Skeletal muscle tissue (tissue), 5 donors: ENCODE measurements at places on chromosomes 4 and X. TPM values are rescaled to one million over a fixed set of nuclear protein-coding genes. Genes with fewer than 3 reads are reported as not detected.

MEPE gene
- not detected for total RNA-seq

PFKFB1 gene
- not detected for total RNA-seq

XAGE2 gene
- not detected for total RNA-seq

XAGE1A gene
- not detected for total RNA-seq

KLHL13 gene
- 80.9 TPM for total RNA-seq

BMX gene
- total RNA-seq = 3.1 TPM

MAGEA8 gene
- not detected for total RNA-seq

TMEM271 gene
- not detected for total RNA-seq

USP51 gene
- total RNA-seq = 1.6 TPM

ZNF157 gene
- total RNA-seq = 0.52 TPM

PGAM4 gene
- total RNA-seq = not detected

HHIP gene
- 8.4 TPM for total RNA-seq

LAP3 gene
- total RNA-seq = 76.7 TPM

KCNE5 gene
- 20.4 TPM for total RNA-seq

AWAT2 gene
- not detected for total RNA-seq

CAPN6 gene
- 205 TPM for total RNA-seq

ACSL4 gene
- total RNA-seq = 27.7 TPM

SLC38A5 gene
- total RNA-seq = 6.3 TPM

COQ2 gene
- 11.0 TPM for total RNA-seq

MTNR1A gene
- total RNA-seq = not detected

SMARCA1 gene
- 53.8 TPM for total RNA-seq

ALPK1 gene
- 9.4 TPM for total RNA-seq

AKAP14 gene
- not detected for total RNA-seq

SLC16A2 gene
- 12.5 TPM for total RNA-seq

GIMD1 gene
- total RNA-seq = not detected

CABS1 gene
- not detected for total RNA-seq

MAOA gene
- total RNA-seq = 1.6 TPM

DRP2 gene
- 1.0 TPM for total RNA-seq

DUX4 gene
- total RNA-seq = not detected

CLDN2 gene
- under 0.01 TPM for total RNA-seq

VEGFC gene
- total RNA-seq = 6.8 TPM

SPARCL1 gene
- 116 TPM for total RNA-seq

MAGEA9B gene
- not detected for total RNA-seq

KCNIP4 gene
- 0.52 TPM for total RNA-seq

UNC5C gene
- 1.0 TPM for total RNA-seq
